ENCODE measurements at places on chromosomes 6 and 20. TPM values are rescaled to one million over a fixed set of nuclear protein-coding genes. Genes with fewer than 3 reads are reported as not detected.

CST4 gene
- not detected for total RNA-seq

LY6G5C gene
- total RNA-seq = 0.84 TPM

GRCh38 chr20:10328897-10329255 is 105.1 kb downstream of the MKKS start:
- no peak for DNase-seq
- H3K36me3 ChIP-seq = no peaks in the 10 kb centered on the region
- H3K4me1 ChIP-seq = no peaks in the 10 kb centered on the region
- no peak overlapping the region for H3K27ac ChIP-seq
- no peaks in the 10 kb centered on the region for H3K27me3 ChIP-seq

DNA sequence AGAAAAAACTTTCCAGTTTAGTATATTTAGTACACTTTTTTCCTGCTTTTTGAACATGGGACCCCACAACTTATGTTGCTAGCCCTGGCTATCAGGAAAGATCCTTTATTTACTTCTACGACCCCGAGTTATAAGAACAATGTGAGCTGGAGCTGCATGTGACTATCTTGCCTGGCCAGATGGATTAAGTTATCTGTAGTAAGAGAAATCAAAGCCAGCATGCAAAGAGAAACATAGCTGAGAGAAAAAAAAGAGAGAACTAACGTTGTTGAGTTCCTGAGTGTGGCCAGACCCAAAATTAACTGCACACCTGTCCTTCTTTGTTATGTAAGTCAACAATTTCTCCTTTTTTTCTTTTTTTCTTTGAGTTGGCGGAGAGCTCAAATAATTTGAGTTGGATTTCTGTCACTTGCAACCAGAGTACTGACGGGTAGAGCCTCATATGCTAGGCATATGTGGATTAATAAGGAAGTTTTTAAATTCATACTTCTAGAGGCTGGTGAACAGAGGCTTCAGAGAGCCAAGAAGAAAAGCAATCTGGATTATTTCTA is 219.5 kb downstream of the HACE1 start:
- H3K27ac ChIP-seq = no peak overlapping the region
- H3K4me3 ChIP-seq = no peak overlapping the region
- no peak for DNase-seq
- H3K4me1 ChIP-seq = peaks cover 19% of the 10 kb centered on the region
- no peaks in the 10 kb centered on the region for H3K36me3 ChIP-seq
- no peaks in the 10 kb centered on the region for H3K27me3 ChIP-seq

LPA gene
- not detected for total RNA-seq

- no peak overlapping the region for H3K27ac ChIP-seq
- no peaks in the 10 kb centered on the region for H3K27me3 ChIP-seq
- H3K4me1 ChIP-seq = no peaks in the 10 kb centered on the region
- DNase-seq = no peak
Observed at GRCh38 chr6:93468291-93468690, 48.9 kb upstream of the EPHA7 start.

GRCh38 chr6:128144320-128144719 is 243.5 kb upstream of the THEMIS start:
- H3K36me3 ChIP-seq = no peaks in the 10 kb centered on the region
- H3K27me3 ChIP-seq = no peaks in the 10 kb centered on the region
- H3K27ac ChIP-seq = no peak overlapping the region
- DNase-seq = no peak
- H3K4me3 ChIP-seq = no peak overlapping the region

GRCh38 chr6:7617801-7618764 is 28.1 kb downstream of the SNRNP48 start:
- no peaks in the 10 kb centered on the region for H3K27me3 ChIP-seq
- H3K36me3 ChIP-seq = no peaks in the 10 kb centered on the region
- no peak overlapping the region for H3K4me3 ChIP-seq

ATP9A gene
- 37.9 TPM for total RNA-seq

DNA sequence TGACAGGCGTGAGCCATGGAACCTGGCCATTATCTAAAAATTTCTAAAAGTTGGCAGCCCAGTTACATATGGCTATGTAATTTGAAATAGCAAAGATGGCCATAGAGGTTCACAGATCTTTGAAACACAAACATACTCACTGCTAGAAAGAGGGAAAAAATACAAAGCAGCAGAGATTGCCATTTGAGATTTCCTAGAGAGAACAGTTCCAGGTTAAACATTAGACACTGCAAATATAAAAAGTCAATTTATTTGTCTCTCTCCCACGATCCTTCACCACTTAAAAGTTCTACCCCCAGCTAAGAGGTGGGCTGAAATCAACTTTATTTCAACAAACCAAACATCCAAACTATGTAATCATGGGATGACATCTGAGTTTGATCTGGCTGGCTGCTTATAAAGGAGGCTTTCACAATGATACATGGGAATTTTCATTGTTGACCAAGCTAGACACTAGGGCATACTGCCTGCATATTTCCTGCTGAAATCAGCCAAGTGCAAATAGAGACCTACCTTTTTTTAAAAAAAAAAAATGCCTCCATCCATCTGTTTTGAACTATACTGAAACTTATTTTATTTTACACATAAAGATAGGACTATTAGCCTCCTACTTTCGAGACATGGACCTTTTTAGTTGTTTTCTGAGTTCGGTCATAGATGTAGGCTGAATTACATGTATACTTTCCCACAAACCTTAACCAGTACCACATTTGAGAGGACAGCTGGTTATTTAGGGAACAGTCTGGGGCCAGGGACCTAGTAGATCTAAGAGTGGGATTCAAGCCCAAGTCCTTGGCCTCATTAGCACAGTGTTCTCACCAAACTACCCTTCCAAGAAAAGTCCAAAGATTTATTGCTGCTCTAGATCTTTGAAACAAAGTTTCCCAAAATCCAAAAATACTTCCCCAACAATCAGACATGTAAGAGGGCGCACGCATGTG is 16.6 kb downstream of the DCDC2 start:
- H3K27me3 ChIP-seq = no peaks in the 10 kb centered on the region
- DNase-seq = no peak
- no peaks in the 10 kb centered on the region for H3K36me3 ChIP-seq
- no peak overlapping the region for H3K4me3 ChIP-seq
